ENCODE measurements at places on chromosomes 5 and 9.

DNA sequence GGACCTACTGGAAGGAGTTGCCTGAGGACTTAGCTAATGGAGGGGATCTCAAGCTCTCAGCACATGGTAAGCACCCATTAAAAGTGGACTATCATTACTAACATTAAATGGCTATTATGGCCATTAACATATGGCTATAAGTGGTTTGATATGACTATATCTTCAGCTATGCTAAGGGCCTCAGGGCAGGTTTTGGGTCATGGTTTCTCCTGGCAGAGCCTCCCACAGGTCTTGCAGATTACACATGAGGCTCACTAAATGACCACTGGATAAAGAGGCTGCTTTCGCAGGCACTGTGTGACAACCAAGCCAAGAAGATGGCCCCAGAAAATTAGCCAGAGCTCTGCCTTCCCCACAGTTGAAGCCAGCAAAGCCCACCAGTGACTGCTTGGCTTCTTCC is 15.4 kb downstream of the CCNJL start:
- DNase-seq: no peak

DNA sequence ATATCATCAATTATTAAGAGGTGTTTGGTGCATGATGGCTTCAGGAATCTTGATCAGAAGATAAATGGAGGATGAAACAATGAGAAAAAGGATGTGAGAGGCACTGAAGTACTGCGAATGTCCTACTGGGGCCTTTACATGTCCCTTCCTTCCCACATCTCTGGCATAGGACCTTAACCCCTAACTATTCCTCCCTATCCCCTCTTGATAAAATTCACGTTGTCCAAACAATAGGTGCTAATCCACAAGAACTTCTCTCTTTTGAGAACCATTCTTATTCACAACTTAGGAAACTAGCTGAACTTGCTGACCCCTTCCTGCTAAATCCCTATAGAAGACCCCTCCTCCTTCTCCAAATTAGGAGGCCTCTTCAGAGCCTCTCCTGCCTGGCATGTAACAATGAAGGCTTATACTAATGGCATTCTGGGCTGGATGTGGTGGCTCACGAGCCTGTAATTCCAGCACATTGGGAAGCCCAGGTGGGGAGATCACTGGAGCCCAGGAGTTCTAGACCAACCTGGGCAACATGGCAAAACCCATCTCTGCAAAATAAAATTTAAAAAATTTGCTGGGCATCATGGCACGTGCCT is 276.5 kb upstream of the SMARCA2 start:
- DNase-seq: no peak

DNA sequence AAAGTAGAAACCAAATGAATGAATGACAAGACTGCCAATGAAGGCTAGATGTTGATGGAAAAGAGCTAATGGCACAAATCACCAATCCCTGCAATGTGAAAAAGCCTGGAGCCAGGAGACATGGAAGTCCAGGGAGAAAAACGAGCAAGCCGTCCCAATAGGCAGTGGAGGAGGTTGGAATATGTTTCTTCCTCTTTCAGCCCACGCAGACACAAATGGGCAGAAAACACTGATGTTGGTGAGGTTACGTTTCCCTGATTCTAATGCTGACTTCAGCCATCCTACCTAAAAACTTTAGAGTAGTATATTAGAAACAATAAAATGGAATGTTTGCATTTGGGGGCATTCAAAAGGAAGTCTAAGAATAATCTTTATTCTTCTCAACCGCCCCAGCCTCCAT is 23.9 kb upstream of the KIF2A start:
- DNase-seq: no peak

- DNase-seq: peak; percentile 76
Observed at GRCh38 chr9:107465467-107466451, 23.8 kb downstream of the KLF4 start.

DNA sequence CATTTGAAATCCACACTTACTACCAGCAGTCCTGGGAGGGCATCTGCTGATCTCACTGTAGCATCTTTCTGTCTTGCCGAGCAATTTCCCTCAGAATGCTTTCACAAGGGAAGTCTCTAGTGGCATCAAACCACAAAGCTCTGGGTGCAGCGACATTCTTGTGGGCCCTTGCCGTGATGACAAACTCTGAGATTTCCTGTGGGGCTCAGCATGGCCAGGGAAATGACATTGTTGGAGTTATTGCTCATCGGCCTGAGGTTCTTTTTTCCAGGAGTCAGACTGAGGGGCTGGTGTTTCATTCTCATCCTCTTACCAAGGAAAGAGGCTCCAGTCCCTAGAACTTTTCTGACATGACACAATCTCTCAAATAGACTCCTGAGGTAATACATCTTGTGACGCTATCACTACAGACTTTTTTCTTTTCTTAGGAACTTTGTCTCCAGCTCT is 51.4 kb downstream of the PFDN1 start:
- peak; percentile 85 for DNase-seq

DNA sequence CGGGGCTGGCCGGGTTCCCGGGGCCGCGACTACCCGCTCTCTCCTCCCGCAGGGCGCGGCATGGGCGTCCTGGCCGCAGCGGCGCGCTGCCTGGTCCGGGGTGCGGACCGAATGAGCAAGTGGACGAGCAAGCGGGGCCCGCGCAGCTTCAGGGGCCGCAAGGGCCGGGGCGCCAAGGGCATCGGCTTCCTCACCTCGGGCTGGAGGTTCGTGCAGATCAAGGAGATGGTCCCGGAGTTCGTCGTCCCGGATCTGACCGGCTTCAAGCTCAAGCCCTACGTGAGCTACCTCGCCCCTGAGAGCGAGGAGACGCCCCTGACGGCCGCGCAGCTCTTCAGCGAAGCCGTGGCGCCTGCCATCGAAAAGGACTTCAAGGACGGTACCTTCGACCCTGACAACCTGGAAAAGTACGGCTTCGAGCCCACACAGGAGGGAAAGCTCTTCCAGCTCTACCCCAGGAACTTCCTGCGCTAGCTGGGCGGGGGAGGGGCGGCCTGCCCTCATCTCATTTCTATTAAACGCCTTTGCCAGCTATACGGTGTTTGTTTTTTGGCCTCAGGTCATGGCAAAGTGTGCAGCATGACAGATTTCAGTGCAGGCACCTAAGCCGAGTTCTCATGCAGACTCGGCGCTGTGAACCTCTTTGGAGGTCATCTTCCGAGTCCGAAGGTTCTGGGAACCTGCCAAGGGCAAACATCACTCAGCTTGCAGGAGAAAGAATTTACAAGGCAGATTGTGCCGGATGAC is 516 bp downstream of the MRPL41 start:
- DNase-seq: peak; percentile 56

DNA sequence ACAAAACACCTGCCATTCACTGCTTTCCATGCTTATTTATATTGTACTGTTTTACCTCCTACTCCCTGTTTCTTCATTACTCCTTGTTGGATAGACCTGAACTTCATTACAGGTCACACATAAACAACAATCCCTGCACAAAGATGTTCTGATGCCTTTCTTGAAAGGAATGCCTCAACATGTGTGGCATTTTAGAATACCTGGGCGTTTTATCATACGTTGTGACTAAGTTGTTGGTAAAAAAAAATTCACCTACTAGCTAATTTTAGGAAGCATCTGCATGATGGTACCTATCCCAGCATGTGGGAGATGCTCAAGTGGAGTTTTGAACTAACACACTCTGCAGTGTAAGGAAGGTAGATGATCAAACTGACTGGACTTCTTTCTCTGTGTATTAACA is 604.1 kb downstream of the TAF11L14 start:
- no peak for DNase-seq

- no peak for DNase-seq
Observed at GRCh38 chr5:9015260-9015936, 530.5 kb downstream of the SEMA5A start.

DNA sequence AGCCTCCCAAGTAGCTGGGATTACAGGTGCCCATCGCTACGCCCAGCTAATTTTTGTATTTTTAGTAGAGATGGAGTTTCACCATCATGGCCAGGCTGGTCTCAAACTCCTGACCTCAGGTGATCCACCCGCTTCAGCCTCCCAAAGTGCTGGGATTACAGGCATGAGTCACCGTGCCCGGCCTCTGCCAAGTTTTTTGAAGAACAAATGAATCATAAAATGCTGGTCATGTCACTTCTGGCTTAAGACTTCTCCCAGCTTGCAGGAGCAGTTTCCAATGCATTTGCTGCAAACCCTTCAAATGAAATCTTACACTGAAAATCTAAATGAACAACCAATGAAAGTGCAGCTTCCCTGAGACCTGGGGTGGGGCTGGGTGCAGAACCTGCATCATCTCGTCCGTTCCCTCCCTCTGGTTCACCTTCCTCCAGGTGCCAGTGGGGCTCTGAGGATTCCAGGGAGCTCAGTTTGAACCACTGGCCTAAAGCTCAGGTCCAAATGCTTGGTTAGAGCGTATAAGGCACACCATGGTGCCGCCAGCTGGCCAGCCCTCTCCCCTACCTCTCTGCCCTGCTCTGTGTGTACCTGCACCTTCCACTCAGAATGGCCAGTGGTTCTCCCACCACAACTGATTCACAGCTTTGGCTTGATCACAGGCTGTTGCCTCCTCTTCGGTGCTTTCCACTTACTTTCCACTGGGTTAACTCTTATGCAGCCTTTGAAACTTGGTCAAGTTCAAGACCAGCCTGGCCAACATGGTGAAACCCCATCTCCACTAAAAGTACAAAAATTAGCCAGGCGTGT is 39.8 kb upstream of the FUBP3 start:
- peak; percentile 29 for DNase-seq

DNA sequence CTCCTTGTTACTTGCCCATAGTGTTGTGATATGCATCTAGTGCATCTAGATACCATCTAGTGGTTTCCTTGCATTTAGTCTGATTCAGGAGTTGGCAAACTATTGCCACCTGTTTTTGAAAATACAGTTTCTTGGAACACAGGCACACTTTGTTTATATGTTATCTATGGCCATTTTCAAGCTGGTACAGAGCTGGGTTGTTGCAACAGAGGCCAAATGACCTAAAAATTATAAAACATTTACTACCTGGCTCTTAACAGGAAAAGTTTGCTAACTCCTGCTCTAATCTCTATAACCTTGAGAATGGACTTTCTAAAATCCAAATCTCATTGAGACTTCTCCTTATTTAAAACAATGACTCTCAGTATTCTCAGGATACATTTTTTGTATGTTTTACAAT is 19.4 kb upstream of the FBXO38 start:
- no peak for DNase-seq

GRCh38 chr5:55626790-55627189 is 85.3 kb downstream of the SLC38A9 start:
- no peak for DNase-seq

DNA sequence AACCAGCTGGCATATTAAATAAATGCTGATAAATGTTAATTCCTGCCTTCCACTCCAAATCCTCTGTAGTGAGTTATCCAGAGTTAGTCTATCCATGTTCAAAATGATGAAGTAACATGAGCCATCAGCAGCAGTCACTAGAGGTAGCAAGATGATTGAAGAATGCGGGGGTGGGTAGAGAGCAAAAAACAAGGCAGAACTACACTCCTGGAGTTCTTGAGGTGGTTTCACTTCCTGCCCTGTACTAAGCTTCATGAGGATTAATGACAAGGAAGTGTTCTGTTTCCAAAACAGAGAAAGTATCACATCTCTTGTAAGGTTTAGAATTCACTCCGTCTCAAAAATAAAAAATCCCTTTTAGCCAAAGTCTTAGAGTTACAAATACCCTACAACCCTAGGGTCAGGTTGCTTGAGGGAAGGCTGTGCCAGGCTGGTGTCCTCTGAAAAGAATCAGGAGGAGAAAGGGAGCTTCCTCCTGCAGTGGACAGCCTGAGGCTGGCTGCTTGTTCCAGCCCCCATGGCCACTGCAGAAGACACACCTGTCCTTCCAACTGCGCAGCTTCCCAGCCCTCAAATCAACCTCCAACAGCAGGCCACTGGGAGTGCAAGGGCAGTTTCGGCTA is 180.2 kb downstream of the DENND1A start:
- DNase-seq: no peak

Data from hepatic stellate cell (primary cell).